Stimulated activated naive CD8-positive, alpha-beta T cell treated with anti-CD3 and anti-CD28 coated beads, Interleukin-15, Interleukin-2, amounts not matched to agents 100 U/mL and 50 U/mL, for 24 hours (primary cell): ENCODE measurements at places on chromosomes 11 and 22.

DNA sequence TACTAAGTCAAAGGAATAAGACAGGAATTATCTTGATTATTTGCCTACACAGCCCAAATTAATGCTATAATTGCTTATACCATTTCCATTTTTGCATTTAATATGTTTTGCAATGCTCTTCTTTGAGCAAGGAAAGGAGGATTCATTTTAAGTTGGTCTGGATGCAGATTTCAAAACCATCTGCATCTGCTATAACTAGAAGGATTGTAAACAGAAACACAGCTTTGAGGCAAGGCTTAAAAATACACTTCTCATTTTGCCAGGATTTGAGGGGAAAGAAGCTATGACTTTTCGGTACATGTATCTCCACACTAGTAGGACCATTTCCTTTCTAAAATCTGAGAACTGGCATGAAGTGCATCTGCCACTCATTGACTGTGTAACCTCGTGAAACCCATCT is 95.9 kb upstream of the MTNR1B start:
- DNase-seq, result no peak

GRCh38 chr11:18615628-18616392 is 16.2 kb downstream of the MISFA start:
- DNase-seq, result no peak

GRCh38 chr11:96543177-96543576 is 153.4 kb downstream of the JRKL start:
- DNase-seq, result no peak

- DNase-seq, result no peak
Measured at GRCh38 chr11:79264284-79264683, 176.5 kb downstream of the TENM4 start.

DNA sequence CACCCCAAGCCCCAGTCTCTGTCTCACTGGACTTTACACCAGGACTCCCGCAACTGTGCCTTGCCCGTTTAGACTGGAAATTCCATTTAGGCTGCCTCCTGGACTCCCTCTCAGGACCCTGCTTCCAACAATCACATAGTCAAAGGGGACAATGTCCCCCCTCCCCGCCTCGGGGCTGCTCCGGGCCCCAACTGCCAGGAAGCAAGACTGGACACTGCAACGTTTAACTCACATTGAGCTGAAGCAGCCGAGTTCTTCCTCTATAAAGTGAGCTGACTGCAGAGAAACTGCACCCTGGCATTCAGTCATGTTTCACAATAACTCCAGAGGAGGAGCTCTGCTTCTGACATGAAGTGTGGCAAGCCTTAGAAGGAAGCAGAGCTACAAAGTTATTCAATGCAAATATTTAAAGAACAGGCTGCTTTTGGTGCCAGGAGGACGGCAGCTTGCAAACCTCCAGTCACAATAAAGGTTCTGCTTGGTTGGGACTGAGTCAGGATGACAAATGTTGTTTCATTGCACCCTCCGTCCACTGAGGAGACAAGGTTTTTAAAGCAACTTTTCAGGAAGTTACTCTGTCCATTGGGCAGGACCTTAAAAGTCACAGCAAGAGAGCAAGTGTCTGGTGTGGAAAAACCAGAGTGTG is 19.9 kb downstream of the PACSIN2 start:
- no peak for DNase-seq
